Mesenchymal stem cell (in vitro differentiated cells and primary cell): ENCODE measurements at places on chromosomes 11 and 22.

GRCh38 chr11:969651-970205 lies 44.1 kb downstream of the AP2A2 start:
- no peak for DNase-seq

- DNase-seq = peak; percentile 34
Observed at GRCh38 chr11:13962562-13963168, at the start of gene SPON1. TSS of gene SPON1 (plus strand) at chr11:13962723. CDS start at chr11:13962905, 182 bp downstream.

GRCh38 chr11:124978316-124978715 lies 24.3 kb downstream of the CCDC15 start:
- DNase-seq = no peak

DNA sequence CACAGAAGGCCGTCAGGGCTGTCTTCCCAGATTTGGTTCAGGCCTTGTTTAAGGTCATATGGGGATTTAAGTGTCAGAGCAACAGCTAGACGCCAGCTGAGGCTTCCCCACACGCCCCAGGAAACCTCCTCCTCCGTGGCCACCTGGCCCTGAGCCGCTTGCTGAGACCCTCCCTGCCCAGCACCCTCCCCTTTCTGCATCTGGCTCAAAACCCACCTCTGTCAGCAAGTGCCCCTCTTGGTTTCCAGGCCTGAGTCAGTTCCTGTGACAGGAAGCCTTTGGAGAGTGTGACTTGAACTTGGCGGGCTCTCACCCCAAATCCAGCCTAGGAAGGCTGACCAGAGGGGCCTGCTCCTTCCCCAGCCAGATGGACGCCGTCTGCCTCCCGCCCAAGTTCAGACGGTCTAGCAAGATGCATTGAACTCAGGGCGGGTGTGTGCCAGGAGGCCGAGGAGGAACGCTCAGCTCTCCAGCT lies 561 bp downstream of the FXYD2 start:
- peak; percentile 57 for DNase-seq

DNA sequence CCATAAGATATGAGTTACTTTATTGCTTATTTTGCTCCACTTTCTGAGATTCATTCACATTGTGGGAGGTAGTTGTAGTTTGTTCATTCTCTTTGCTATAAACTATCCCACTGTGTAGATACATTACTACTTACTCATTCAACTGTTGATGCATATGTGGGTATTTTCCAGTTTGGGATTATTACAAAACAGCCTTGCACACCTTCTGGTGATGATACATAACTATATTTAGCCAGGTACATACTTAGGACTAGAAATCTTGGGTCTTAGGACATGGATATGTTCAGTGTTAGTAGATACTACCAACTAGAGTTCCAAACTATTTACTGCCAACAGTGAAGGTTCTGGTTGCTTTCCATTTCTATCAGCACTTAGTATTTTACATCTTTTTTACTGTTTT lies 37.8 kb downstream of the BTG4 start:
- DNase-seq = no peak
